ENCODE measurements at places on chromosomes 1 and 21. TPM values are rescaled to one million over a fixed set of nuclear protein-coding genes. Genes with fewer than 3 reads are reported as not detected.

DNA sequence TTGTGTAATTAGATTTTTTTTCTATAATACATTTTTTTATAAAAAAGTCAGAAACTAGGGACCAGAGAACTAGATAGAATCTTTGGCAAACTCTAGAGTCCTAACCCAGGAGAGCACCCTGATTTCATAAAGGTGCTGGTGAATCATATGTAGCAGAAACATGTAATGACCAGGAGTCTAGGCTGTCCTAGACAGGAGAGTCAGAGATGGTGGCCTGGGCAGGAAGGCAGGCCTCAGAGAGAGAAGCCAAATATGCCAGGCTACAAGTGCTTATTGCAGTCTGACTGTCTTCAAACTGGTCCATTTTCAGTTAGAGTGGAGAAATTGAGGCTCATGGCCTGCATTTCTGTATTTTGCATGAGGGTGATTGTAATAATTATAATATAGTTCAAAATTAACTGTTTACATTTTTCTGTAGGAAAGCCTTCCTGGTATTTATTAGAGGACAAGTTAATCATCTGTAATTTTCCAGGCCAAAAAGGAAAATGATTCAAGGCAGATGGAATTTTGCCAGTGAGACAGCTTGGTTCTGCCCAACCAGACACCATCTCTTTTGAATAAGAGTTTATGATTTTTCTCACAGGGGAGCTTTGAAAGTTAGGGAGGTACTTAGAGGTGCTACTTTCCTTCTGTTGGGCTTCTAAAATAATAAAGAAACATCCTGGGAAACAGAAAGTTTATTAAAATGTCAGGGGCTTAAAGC lies 129.8 kb downstream of the S1PR1 start:
- no peak for DNase-seq

- no peak for DNase-seq
Measured at GRCh38 chr1:98322086-98322485, 339.4 kb upstream of the SNX7 start.

GRCh38 chr1:234924450-234925355 lies 203.9 kb downstream of the TOMM20 start:
- no peak for DNase-seq

- DNase-seq: no peak
Measured at GRCh38 chr21:45354970-45355369, 50.0 kb upstream of the COL18A1 start.

DNA sequence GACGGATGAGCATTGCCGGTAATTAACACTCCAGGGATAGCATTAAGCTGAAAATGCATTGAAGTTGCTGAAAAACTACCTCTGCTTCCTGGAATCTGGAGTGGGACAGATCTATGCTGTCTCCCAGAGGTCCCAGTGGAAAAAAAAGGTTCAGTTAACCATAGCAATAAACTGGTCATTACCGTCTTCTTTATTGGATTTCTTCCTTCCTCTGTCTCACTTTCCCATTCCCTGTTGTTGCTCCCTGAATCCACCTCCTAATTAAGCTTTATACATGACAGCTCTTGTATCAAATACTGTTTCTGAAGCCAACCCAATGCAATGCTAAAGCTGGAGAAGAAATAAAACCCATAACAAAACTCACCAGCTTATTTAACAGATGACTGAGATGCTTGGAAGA lies 1805.9 kb downstream of the NCAM2 start:
- no peak for DNase-seq

The LSM10 gene
- 41.3 TPM for total RNA-seq

DNA sequence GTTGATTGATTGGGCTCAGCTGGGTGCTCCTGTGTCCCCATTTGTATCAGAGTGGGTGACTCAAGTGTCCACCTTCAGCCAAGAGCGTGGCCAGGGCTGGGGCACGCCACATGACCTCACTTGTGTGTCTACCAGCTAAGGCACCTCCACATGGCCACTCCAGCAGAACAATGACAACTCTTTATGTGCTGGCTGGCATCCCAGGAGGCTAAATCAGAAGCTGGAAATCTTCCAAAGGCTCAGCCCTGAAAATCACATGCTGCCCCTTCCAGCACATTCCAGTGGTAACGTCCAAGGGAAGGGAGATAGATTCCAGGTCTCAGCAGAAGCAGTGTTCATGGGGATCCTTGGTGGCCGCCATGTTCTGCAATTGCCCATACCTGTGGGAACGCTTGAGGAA lies 585.5 kb downstream of the AJAP1 start:
- peak; percentile 19 for DNase-seq

The SPRR2B gene
- not detected for total RNA-seq

DNA sequence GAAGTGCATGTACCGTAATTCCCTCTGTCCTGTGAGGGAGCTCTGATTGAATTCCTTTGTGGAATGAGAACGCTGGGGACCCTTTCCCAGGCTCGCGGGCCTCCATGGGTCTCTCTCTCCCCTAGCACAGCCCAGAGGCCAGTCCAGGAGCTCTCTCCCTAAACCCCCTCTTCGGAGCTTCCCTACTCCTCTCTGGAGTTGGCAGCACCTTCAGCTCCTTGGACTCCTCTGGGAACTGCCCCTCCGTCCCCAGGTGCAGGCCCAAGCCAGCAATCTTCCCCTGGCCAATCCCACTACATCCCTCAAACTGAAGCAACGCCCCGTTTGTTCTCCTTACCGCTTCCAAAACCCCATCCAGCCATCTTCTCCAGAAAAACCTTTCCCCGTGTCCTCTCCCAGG lies 10.5 kb upstream of the SYNC start:
- DNase-seq: no peak

The RXFP4 gene
- total RNA-seq: not detected

DNA sequence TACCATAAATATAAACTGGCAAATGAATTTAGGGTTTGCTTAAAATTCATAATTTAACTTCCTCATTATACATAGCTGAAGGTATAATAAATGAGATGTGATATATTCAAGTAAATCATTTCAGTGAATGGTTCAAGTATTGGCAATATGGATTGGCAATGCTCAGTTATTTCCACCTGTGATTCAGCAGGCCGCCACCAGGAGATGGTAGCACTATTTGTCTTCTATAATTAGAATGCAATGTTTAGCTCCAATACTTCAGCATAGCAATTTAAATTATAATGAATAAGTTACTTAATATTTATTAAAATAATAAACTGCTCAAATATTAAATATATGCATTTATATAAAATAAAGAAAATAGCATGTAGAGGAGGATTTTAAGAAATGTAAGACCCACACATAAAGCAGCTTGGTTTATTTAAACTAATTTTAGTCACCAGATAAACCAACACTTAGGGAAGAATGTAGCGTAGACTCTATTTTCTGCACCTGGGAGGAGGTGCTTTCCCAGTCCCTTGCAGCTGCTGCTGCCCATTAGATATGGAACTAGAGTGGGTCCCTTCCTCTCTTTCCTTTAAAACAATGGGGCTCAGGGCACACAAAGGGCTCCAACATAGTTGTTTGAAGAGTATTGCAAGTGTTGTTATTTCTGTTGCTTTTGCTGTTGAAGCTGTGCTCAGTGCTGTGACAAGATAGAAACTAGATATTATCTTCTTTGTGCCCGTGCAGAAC lies 62.1 kb downstream of the PLPPR4 start:
- no peak for DNase-seq

DNA sequence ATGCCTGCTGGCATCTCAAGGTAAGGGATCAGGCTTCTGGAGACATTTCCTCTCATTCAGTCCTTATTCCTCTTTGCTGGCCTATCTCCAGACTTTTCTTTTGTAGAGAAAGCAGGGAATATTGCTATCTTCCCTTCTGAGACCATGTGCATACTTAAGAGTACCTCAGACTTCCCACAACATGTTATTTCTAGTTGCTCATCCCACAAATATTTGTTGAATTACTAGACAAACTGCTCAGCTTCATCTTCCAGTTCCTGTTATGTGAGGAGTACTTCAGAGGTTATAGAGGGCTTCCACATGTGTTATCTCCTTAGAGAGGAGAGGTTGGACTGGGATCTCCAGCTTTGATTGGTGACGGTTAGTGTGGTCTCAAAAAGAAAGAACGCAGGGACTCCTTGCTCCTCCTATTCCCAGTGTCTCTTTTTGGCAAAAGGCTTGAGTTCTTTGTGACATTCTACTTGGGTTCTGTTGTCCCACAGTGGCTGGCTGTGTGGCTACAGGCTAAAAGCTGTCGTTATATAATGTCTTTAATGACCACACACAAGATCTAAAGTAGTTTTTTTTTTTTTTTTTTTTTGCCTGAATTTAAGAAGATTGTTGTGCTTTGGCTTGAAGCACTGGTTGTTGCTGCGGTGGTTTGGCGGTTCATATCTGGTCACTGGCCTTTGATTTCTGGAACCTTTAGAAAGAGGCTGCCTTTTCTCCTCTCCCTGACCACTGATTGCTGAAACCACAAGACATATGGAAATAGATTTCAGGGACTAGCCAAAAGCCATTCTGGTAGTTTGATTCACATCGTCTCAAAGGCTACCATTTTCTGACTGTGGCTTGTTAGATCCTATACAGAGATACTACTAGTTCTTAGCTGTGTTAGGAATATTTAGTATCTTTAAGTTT lies 78.7 kb downstream of the FGGY start:
- no peak for DNase-seq

Data from mucosa of gallbladder (tissue), 1 donor.